Endothelial cell of coronary artery (primary cell): ENCODE measurements at places on chromosomes 13 and 19. TPM values are rescaled to one million over a fixed set of nuclear protein-coding genes. Genes with fewer than 3 reads are reported as not detected.

Gene CEACAM19
- 1.3 and 1.5 TPM in 2 replicates for total RNA-seq

Gene HCST
- total RNA-seq, result 0.47 TPM in 1 of 2 replicates, not detected in the other

Gene TYROBP
- not detected in 2 replicates for total RNA-seq

Gene CGB8
- total RNA-seq, result not detected in 2 replicates

Gene MISP
- total RNA-seq, result under 0.01 TPM in 1 of 2 replicates, not detected in the other

Gene SPACA4
- not detected in 2 replicates for total RNA-seq

Gene ZNF180
- 7.3 and 7.9 TPM in 2 replicates for total RNA-seq

Gene IGFL2
- 0.09 TPM in 1 of 2 replicates, not detected in the other for total RNA-seq

Gene SIGLEC5
- not detected in 2 replicates for total RNA-seq

Gene RNF225
- 0.09 TPM in 1 of 2 replicates, not detected in the other for total RNA-seq

Gene TNFSF13B
- total RNA-seq, result 0.63 and 0.94 TPM in 2 replicates

Gene DIRAS1
- 0.09 TPM in 1 of 2 replicates, not detected in the other for total RNA-seq

Gene ATP4A
- total RNA-seq, result not detected in 2 replicates

Gene ZNF492
- total RNA-seq, result 0.19 TPM in 1 of 2 replicates, not detected in the other

Gene TMEM150B
- not detected in 2 replicates for total RNA-seq

Gene KLK11
- not detected in 2 replicates for total RNA-seq

Gene ZNF534
- not detected in 2 replicates for total RNA-seq

Gene TIMM29
- 24.2 and 27.0 TPM in 2 replicates for total RNA-seq

Gene HSD17B14
- 4.6 and 4.9 TPM in 2 replicates for total RNA-seq

Gene TMEM59L
- 0.19 and 0.27 TPM in 2 replicates for total RNA-seq

Gene ZNF625
- total RNA-seq, result 10.4 and 10.5 TPM in 2 replicates

Gene C19orf85
- total RNA-seq, result not detected in 2 replicates

Gene ZNF578
- 0.72 and 1.8 TPM in 2 replicates for total RNA-seq

Gene KLK1
- total RNA-seq, result not detected in 2 replicates

Gene FCAR
- not detected in 2 replicates for total RNA-seq

Gene ZNF548
- 12.1 and 18.9 TPM in 2 replicates for total RNA-seq

Gene TPTE2
- total RNA-seq, result not detected in 2 replicates

Gene YJEFN3
- 0.18 and 0.38 TPM in 2 replicates for total RNA-seq

Gene STAP2
- total RNA-seq, result 7.9 and 17.1 TPM in 2 replicates

Gene ZNF738
- 4.1 and 5.0 TPM in 2 replicates for total RNA-seq

Gene CD37
- not detected in 2 replicates for total RNA-seq

Gene RAB3D
- 35.7 and 42.8 TPM in 2 replicates for total RNA-seq

Gene SIGLEC6
- total RNA-seq, result not detected in 2 replicates

Gene GJA3
- under 0.01 and 0.28 TPM in 2 replicates for total RNA-seq

Gene DMWD
- 22.6 and 31.8 TPM in 2 replicates for total RNA-seq

Gene POSTN
- total RNA-seq, result 54.5 and 210 TPM in 2 replicates

Gene OR4F17
- 0.09 TPM in 1 of 2 replicates, not detected in the other for total RNA-seq

Gene PRODH2
- not detected in 2 replicates for total RNA-seq

Gene ERICH6B
- not detected in 2 replicates for total RNA-seq

Gene CYP2A6
- total RNA-seq, result not detected in 2 replicates

Gene ATXN8OS
- total RNA-seq, result not detected in 2 replicates

Gene SOHLH2
- 0.09 and 0.63 TPM in 2 replicates for total RNA-seq

Gene FXYD3
- total RNA-seq, result not detected in 2 replicates

Gene RRAS
- 26.4 and 63.0 TPM in 2 replicates for total RNA-seq

Gene CACNG6
- total RNA-seq, result 1.6 and 3.3 TPM in 2 replicates
